ENCODE measurements at places on chromosomes 3 and 15.
A peak's percentile ranks its signal among the peaks of the same experiment; 100 is the strongest.

DNA sequence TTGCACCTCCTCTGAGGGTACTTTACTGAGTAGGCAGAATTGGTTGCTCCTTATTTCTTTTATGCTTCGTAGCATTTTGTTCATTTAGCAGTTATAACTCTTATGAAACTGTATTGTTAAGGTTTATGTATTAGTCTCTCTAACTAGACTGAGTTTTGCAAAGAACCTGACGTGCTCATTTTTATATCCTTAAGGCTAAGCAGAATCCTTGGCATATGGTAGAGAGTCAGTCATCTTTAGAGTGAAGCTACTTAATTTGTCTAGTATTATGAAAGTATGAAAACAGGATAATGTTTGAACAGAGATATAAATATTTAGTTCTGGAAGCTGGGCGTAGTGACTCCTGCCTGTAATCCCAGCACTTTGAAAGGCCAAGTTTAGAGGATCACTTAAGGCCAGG is 20.1 kb downstream of the CRYBG3 start:
- DNase-seq = no peak

- DNase-seq = peak; percentile 89
Measured at GRCh38 chr3:37054370-37054769, 61.1 kb downstream of the MLH1 start.

GRCh38 chr15:91953432-91953831 is 99.9 kb downstream of the SLCO3A1 start:
- DNase-seq = no peak

GRCh38 chr3:67067251-67067650 is 69.1 kb downstream of the KBTBD8 start:
- no peak for DNase-seq

- no peak for DNase-seq
Measured at GRCh38 chr3:39168156-39168780, 14.9 kb upstream of the CSRNP1 start.

- no peak for DNase-seq
Measured at GRCh38 chr3:191523148-191523547, 62.2 kb downstream of the PYDC2 start.

GRCh38 chr3:141104151-141104821 is 53.1 kb downstream of the SPSB4 start:
- no peak for DNase-seq

DNA sequence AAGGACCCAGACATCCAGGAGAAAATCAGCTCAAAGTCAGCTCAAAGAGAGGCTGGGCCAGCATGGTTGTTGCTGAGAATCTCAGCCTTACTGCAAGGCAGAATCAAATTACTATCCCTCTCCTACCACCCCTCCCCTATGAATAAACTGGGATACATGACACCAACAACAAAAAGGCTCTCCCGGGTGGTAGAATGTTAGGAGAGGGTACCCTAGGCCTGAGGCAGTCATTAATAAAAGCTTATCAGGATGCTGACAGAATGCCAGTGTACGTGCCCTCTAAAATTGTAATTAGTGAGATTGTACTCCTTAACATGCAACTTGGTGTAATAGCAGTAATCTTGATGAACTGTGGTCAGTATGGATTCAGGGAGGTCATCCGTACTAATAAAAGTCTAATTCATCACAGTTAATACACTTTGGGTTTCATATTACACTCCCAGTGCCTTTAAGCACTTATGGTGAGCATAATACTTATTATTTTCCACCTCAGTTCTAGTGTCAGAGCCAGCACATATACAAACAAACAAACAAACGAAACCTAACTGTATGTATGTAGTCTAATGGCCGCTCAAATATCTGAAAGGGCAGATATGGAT is 76.5 kb downstream of the B3GALNT1 start:
- no peak for DNase-seq

- no peak for DNase-seq
Measured at GRCh38 chr15:75695634-75696310, 16.9 kb downstream of the CSPG4 start.

DNA sequence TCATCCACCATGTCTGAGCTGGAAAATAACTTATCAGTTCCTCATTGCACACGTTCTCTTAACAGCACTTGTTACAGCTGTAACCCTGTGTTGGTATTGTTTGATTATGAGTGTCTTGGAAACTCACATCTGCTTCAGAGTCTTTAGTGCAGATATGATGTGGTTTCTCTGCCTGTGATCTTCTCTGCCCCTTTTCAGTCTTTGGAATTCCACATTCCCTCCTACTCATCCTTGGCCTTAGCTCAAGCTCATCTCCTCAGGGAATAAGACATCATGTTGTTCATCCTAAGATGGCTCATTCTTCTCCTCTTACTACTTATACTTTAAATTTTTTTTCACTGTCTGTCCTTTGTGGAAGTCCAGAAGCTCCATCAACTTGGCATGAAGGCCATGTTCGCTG is 77.7 kb downstream of the SYNPR start:
- DNase-seq = peak; percentile 95

DNA sequence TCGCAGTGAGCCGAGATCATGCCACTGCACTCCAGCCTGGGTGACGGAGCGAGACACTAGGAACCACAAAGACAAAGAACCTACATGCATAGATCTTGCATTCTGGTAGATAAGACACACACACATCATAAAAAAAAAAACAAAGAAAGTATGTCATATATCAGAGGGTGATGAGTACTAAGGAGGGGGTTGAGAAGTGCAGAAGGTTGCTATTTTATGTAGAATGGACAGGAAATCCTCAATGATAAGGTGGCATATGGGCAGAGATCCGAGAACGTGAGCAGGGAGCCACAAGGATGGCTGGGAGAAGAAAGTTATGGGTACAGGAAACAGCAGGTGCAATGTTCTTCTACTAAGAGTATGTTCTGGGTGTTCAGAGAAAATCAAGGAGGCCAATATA is 118.8 kb downstream of the MEX3B start:
- DNase-seq = no peak

- no peak for DNase-seq
Measured at GRCh38 chr3:178960181-178960580, 111.4 kb downstream of the ZMAT3 start.

- peak; percentile 68 for DNase-seq
Measured at GRCh38 chr3:138114988-138115971, at the start of gene DZIP1L. DZIP1L (minus strand) TSS chr3:138115608; CDS start chr3:138103971, 11,637 bp downstream.

- DNase-seq = peak; percentile 46
Measured at GRCh38 chr15:75731248-75732151, 18.9 kb upstream of the CSPG4 start.

DNA sequence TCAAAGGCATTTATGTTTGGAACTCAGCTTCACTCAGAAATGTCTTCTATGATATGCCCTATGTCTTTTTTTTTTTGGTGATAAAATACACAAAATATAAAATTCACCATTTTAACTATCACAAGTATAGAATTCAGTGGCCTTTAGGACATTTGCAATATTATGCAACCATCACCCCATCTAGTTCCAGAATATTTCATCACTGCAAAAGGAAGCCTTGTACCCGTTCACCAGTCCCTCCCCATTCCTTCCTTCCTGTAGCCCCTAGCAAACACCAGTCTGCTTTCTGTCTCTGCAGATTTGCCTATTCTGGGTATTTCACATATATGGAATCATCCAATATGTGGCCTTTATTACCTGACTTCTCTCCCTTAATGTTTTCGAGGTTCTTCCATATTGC is 134.8 kb downstream of the ADAMTS9 start:
- DNase-seq = no peak

- DNase-seq = peak; percentile 71
Measured at GRCh38 chr3:146142757-146143156, 18.2 kb downstream of the PLOD2 start.

- no peak for DNase-seq
Measured at GRCh38 chr3:99919694-99920093, 102.0 kb downstream of the CMSS1 start.

DNA sequence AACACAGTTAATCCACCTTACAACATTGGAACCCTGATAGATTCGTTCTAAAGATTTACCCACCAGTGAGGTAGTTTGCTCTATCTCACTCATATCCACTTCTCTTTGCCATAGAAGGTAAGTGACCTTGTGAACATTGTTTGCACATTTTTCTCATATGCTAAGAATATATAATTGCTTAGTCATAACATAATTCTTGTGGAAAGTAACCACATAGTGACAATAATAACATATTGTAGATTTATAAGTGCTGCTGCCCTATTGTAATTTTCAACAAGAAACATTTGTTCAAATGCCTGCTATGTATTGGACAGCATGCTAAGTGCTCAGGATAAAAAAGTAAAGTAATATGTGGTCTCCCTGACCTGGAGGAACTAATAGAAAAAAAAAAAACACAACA is 554.2 kb upstream of the KCNMB2 start:
- peak; percentile 52 for DNase-seq

DNA sequence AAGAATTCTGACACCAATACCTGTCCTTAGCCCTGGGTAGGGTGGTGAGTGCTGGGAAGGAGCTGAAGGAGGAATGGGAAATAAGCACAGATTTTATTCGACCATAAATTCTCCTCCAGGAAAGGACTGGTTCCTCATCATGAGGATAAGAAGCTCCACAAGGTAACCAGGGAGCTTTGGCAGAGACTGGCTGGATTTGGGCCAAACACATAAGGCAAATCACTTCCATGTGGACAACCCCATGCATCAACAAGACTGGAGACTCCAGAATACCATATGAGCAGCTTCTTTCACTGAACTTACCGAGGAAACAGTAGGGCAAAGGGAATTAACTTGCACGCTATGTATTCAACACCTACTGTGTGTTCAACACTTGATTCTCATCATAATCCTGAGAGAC is 312.5 kb downstream of the NTRK3 start:
- peak; percentile 2 for DNase-seq

DNA sequence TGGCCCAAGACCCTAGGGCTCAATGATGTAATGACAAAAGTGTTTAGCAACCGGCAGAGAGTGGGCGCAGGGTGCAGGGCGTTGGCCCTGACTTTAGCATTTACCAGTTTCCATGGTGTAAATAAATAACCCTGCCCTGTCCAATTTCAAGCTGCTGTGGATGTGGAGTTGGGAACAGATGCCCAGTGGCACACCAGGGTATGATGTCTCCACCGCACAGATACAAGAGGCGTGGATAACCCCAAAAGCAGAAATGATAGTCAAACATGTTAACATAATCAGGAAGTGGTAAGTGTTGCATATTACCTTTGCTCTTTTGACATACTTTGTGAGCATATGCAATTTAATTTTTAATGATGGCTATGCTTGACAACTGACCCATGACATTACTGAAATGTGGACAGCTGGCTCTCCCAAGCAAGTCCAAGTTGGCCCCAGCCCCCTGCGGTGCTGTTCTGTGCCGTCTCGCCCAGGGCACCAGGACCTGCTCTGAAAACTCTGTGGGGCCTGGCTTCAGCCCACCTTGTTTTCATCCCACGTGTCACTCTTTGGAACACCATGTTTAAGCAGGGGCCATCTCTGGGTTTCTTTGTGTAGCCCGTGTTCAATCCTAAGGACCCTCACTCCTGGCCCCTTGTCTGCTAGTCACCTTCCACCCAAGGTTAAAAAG is 10.8 kb upstream of the ANPEP start:
- no peak for DNase-seq

GRCh38 chr3:186025161-186025560 is 83.7 kb downstream of the ETV5 start:
- DNase-seq = peak; percentile 94

GRCh38 chr15:90571063-90571541 is 41.4 kb downstream of the CRTC3 start:
- peak; percentile 27 for DNase-seq

GRCh38 chr3:16536996-16537395 is 23.5 kb upstream of the RFTN1 start:
- DNase-seq = no peak

DNA sequence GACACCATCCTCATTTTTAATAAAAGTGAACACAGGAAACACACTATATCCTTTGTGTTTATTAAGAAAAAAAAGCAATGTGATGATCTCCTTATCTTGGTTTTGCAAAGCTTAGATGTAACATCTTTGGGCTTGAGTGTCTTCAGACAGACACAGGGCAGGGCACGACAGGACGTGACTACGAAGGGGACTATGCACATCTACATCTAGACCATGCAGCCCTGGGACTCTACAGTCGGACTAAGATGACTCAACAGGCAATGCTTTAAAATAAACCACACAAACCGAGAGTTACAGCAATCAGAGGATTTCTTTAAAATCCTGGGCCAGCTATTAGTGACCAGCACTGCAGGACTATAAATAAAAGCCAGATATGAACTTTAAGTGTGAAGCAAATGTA is 22.8 kb upstream of the TM2D3 start:
- peak; percentile 83 for DNase-seq

DNA sequence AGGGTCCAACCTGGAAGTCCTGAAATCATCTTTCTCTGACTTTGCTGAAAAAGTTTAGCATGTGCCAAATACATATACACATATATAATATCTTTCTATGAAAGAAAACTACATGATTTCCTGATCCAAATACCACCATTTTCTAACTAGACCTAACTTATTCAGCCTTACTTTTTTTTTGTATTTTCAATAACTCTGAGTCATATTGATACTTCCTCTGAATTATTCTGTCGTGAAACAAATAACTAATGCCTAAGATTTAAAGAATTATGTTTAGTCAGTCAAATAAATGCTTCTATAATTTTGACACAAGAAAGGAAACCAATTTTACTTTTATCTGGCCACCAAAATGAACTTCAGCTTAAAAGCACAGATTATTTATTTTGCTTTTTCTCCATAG is 760.2 kb upstream of the GBE1 start:
- no peak for DNase-seq

DNA sequence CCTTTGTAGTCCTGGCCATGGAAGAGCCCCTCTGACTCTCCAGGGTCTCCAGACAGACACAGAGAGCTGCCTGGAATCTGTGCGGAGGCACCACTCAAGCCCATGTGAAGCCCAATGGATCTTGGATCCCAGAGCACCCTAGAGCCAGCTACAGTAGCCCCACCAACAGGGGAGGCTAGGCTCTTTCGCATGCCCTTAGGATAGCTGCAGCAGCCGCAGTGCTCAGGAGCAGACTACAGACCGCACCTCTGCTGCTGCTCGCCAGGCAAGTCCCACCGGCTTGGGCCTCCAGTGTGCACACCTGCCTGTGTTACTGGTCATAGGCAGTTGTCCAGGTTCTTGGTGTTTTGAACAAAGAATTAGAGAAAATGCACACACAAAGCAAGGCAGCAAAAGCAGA is 131.6 kb downstream of the SPATA16 start:
- DNase-seq = no peak

- DNase-seq = peak; percentile 66
Measured at GRCh38 chr3:158701420-158702065, 29.1 kb upstream of the LXN start.

DNA sequence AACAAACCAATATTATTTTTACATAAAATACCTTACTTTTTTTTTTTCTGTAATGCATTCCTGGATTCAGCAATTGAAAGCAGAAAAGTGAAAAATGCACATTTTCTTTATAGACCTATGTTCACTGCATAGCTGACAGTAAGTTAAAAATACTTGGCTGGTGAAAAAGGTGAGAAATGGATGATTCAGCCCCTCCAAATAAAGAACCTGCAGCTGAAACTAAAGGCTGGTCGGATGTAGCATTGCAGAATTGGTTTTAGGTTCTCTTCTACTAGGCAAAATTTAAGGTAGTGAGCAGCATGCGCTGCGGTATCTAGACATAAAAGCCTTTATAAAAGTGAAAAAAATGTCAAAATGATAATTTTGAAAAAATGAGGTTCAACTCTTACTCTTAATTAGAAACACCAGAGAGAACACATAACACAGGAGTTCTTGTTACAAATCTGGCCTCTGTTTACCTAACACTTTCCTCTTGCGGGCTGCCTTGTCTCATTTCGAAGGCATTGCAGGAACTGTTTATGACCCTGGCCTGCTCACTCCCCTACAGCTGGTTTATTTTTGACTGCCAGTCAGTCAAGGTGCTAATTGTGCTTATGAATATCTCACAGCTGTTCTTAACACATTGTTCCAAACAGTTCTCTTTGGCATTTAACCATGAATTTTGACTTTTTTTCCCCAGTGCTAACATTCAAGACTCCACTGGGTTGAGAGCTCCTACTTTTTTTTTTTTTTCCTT is 455.4 kb upstream of the TBL1XR1 start:
- no peak for DNase-seq
